Hematopoietic multipotent progenitor cell treated with erythropoietin and hydrocortisone succinate and interleukin-3 and kit ligand, for 17 days (in vitro differentiated cells): ENCODE measurements at places on chromosomes 3 and 15.

DNA sequence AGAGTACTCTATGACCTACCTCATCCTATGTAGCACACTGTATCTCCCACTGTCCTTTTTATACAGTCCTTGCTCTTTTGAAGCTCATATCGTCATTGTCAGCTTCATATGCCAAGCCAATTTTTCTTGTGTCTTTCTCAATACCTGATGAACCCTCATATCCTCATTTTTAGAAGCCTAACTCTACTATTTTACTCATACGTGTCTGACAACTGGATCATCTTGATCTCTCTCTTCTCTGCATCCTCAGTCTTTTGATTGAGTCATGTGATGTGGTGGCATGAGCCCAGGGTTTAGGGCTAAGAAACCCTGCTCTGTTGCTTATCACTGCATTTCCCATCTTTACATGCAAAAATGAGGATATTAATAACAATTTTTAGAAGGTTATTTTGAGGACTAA lies 352.0 kb downstream of the LPP start:
- DNase-seq: no peak

GRCh38 chr3:61564395-61565059 lies 3.2 kb downstream of the PTPRG start:
- no peak for DNase-seq

- no peak for DNase-seq
Measured at GRCh38 chr3:33061782-33062181, 35.2 kb downstream of the GLB1 start.

GRCh38 chr15:63523306-63523990 lies 19.1 kb downstream of the USP3 start:
- DNase-seq: no peak

DNA sequence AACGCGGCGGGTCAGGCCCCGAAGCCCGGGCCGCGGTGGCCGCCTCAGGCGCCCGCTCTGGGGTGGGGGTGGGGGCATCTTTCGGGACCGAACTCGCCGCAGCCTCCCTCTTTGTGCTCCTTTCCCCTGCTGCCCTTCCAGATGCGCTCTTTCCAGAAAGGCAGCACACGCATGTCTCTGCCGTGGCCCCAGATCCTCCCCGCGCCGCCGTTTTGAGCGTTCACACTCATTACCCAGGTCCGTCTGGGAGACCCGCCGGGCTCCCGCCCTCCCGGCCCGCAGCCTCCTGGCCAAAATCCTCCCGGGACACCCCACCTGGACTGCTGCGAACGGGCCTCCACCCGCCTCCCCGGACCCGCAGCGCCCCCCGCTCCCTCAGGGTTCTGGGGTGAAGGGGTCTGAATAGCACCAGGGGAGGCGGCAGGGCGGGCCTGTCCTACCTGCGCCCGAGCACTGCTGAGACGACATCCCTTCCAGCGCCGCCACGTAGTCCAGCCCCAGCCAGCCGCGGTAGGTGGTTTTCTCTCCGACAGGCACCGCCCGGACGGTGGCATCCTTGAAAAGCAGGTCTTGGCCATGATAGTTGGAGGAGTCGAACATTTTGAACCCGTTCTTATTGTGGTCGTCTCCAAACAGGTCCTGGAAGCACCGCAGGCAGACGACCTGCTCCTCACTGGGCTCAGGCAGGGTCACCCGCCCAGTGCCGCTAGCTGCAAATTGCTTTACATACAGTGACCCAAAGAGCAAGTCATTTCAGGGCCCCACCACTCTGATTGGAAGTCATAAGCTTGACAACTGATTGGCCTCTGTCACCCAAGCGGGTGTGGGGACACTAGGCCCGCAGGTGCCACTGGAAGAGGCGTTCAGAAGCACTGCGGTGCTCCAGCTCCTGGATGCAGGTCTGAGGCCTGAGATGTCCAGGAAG lies 25.9 kb downstream of the MELTF start:
- DNase-seq: no peak

DNA sequence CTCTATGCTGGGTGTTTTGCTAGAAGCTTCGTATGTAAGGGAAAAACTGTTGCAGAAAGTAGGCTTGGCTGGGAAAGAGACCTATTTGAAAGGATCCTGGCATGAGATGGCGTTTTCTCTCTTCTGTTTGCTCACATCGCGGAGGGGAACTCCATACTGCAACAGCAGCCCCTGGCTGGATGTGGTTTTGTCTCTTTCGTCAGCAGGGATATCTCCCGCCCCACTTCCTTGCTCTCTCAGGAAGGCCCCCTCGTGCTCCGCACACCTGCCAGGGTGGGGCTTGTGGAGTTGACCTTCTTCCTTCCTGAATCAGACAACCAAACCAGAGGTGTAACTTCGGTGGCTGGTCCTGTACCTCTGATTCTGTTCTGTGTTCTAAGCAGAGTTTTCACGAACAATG lies 26.4 kb upstream of the MYZAP start:
- no peak for DNase-seq

- no peak for DNase-seq
Measured at GRCh38 chr15:63931556-63931955, 97.8 kb upstream of the HERC1 start.

DNA sequence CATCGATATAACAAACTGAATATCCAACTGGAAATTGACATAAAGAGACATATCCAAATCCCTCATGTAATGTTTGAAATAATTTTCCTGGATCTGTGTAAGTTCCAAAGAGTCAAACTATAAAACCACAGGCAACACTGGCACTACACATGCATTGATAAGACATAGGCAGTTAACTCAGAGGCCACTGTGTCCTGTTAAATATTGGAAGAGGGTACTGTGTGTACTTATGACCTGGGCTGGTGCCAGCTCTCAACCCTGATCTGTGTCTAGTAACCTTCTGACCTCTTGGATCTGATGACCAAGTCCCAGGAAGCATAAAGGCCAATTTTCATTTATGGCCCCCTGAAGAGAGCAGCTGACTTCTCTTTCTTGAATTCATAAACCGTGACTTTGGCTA lies 4.5 kb downstream of the NR1I2 start:
- no peak for DNase-seq

DNA sequence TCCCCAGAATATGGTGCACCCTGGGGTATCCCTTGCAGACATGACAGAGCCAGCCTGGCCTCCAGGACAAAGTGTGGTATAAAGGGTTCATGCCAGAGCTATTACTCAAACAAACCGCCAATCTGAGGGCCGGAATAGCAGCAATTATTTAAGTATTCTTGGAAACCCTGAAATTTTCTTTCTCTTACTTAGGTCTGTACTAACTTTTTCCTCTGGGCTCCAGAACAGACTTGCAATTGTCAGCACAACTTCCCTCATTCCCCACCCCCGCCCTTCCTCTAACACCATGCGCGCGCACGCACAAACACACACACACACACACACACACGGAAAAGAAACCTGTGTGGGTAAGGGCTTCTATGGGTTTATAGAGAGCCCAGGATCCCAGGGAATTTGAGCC lies 56.3 kb downstream of the ISG20 start:
- no peak for DNase-seq

GRCh38 chr3:69868841-69869420 lies 129.7 kb downstream of the MITF start:
- no peak for DNase-seq

DNA sequence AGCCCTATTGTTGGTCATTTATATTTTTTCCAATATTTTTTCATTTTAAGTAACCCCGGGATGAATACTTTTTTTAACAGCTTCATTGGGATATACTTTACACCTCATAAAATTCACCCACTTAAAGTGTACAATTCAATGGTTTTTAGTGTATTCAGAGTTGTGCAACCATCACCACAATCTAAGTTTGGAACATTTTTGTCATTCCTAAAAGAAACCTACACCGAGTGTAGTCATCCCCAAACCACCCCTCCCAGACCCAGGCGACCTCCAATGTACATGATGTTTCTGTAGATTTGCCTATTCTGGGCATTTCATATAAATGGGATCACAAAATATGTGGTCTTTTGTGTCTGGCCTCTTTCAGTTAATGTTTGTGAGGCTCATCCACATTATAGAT lies 118.3 kb upstream of the FRMD4B start:
- no peak for DNase-seq

DNA sequence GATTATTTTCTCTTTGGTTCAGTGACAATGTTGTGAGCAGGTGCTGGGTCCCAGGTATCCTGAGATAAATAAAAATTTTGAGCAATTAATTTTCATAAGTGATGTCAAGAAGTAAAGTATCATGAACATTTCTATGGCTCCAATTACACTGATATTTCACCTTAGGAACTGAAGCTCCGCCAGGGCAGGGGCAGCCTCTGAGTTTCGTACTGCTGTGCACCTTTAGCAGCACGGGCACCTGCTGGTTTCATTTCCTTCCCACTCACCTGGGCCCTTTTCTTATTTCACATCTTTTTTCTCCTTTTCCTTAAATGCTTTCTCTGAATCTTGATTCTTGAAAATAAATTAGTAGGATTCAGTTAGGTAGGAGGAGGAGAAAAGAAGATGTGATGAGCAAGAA lies 1.2 kb upstream of the IL1RAP start:
- no peak for DNase-seq

DNA sequence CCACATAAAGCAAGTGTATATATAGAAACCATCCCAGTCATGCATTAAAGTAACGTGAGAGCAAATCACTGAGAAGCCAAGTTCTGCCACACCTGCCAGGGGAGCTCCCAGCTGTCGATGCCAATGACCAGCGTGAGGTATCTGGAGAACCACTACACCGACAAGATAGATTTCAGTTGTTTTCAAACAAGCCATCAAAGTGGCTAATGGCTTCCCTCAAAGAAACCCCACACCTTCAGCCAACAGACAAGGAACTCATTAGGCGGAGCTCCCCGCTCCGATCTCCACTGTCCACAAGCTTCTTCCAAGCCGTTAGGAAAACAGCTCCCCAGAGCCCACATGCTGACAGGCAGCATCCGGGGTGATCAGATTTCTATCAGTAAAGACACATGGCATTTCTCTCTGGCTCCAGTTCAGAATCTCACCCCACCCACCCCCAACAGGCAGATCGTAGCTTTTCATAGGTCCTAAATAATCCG lies 54.2 kb upstream of the SPATA12 start:
- no peak for DNase-seq

GRCh38 chr15:47412802-47413201 lies 304.5 kb upstream of the SEMA6D start:
- no peak for DNase-seq

DNA sequence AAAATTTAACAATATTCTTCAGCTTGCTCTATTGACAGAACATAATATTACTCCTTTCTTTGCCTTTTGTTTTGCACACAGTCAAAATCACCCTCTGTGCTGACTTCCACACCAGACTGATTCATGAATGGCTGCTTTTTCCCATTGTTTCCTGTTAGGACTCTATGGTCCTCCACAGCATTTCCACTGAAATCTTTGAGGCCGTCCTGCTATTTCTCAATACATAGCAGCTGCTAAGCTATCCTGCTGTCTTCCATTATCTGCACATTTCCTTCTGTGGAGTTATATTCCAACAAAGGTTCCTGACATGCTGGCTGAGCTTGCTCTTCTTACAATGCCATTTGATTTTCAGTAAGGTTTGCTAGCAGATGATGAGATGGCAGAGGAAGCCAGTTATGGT lies 153.3 kb downstream of the EPHA3 start:
- no peak for DNase-seq

DNA sequence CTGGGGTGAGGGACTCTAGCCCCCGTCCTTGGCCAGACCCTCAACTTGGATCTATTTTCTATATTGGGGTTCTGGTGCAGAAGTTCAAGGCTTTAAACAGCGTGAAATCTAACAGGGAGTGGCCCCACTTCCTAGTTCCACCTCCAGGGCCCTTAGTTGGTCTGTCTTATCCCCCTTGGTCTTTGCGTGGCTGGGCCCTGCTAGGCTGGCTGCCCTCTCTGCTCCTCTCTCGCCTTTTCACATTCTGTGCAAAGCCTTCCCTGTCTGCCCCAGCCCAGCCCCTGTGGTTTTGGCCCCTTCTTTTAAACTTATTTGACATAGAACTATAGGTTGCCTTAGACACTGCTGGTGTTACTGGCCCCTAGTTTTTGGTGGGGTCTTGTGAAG lies 5.6 kb downstream of the PPCDC start:
- DNase-seq: no peak

- DNase-seq: no peak
Measured at GRCh38 chr15:63678393-63678792, 81.2 kb downstream of the FBXL22 start.

DNA sequence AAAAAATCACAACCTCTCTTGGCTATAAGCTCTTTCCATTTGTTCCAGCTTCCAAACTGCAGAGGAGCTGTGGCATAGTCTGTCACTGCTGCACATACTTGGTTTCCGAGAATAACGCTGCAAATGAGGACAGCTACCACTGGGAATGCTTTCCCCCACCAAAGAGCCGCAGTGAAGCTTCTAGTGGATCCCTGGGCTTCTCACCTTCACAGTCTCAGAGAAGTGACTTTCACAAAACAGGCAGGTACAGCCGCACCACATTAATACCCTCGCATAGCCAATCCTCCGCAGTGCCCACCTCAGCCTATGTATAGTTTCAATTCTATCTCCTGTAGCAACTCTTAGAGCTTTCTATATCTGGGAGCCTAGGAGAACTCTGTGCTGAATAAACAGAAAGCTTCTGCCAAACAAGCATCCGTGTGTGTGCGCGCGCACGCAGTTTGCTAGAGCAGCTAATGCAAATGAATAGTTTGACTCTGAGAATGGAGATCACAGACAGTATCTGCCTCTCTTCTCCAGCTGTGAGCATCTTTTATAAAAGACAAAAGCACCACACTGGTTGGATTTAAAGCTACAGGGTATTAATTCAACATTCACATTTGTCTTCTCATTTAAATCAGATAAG lies 81.9 kb upstream of the PLXND1 start:
- DNase-seq: no peak

GRCh38 chr3:27385504-27385903 lies 16.3 kb upstream of the NEK10 start:
- DNase-seq: no peak

DNA sequence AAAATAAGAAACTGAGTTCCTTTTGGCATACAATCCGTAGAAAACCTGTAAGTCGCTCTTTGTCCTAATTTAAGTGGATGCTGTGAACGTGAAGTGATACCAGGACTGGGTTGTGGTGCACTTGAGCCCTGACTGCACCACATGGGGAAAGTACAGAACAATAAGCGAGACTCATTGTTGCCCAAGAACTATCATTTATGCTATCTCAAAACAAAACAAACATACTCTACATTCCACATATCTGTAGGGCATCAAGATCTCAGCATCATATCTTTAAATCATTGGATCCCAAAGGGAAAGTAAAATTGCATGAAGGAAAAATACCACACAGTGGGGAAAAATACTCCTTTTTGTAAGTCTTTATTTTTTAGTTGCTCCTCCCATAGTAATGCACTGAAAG lies 580.3 kb downstream of the MECOM start:
- no peak for DNase-seq

- peak; percentile 36 for DNase-seq
Measured at GRCh38 chr15:76310475-76311099, 682 bp downstream of the ETFA start.

- DNase-seq: no peak
Measured at GRCh38 chr3:30864836-30865235, 29.6 kb downstream of the GADL1 start.
